ENCODE measurements at places on chromosomes 12 and 14.

GRCh38 chr12:107486140-107486892, 199.3 kb upstream of the PWP1 start:
- no peak for DNase-seq

- DNase-seq = no peak
Measured at GRCh38 chr14:104726600-104727451, 2.8 kb downstream of the ADSS1 start.

DNA sequence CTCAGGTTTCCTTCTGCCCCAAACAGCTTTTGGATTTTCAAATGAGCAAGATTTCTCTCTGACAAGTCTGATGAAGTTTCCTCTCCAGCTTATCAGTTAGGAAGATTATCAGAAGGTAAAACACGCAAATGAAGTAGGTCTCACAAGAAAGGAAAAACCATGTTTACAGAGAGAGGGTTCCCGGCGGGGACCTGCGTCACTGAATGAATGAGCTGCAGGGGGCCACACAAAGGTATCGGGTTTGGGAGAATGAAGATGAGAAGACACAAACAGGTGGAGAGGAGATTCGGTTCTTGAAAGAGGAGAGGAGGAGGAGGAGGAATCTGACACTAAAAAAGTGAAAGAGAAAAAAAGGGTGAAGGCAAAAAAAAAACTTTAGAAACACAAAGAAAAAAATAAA, 208.6 kb downstream of the CALM1 start:
- DNase-seq = no peak

DNA sequence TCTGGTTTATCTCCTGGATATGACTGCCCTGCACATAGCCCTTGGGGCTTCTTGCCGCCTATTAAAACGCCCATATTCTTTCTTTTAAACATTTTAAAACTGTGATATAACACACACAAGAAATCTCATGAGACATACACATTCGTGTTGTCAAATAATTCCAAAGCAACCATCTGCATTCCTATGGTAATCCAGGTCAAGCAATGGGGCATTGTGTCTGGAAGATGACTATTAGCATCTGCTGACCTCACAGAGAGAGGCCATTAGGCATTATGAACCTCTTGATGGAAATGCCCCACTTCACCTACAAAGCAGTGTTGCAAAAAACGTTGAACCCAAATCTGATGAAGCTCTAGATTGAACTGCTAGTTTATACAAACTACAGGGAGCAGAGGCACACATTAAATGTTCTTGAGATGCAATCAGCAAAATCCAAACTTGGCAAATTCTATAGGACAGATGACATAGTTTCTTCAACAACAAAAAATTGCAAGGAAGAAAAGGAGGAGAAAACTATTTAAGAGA, 513.8 kb upstream of the CCDC196 start:
- no peak for DNase-seq

DNA sequence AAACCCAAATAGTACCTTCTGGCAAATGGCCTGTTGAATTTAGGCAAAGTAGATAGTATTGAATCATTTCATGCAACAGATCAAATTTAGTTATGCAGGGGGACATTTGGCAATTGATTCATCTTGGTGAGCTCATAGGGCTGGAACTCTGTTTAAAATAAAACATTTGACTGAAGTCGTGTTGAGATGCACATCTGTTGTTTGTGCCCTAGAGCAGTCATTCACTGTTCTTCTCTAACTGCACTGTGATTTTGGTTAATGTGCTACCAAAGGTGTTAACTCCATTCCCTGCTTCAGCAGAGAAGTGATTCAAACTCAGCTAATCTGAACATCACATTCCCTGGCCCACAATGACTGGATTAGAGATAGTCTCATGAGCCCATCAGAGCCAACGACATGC, 44.0 kb upstream of the CSRP2 start:
- no peak for DNase-seq

DNA sequence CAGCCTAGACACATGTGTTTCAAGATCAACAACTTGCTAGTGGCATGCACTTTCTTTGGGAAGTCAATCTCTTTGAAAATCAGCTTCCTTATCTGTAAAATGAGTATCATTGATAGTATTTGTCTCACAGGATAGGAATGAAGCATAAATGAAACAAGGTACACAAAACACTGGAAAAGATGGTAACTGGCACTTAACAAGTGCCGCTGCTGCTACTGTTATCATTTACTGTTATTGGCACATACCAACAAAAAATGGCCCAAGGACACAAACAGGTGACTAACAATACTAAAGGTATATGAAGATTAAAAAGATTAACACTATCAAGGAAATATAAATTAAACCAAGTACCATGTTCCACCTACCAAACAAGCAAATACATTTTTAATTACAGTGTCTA, 20.9 kb downstream of the HNRNPC start:
- no peak for DNase-seq

DNA sequence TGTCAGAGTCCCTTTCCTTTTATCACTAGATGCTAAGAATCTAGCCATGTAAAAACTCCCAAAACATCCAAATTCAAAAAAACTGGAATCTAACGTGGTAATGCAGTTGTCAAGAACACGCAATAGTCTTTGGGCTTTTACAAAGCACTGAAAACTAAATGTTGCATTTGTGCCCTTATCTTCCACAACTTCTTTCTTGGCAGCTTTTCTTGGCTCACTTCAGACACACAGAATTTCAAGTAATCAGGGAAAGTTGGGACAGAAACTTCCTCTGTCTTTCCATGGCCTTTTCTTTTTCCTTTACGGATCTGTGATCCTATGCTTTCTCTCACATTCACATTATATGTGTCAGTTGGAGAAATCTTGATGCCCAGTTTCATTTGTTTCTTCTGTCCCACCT, 136.0 kb downstream of the CRADD start:
- peak; percentile 97 for DNase-seq

DNA sequence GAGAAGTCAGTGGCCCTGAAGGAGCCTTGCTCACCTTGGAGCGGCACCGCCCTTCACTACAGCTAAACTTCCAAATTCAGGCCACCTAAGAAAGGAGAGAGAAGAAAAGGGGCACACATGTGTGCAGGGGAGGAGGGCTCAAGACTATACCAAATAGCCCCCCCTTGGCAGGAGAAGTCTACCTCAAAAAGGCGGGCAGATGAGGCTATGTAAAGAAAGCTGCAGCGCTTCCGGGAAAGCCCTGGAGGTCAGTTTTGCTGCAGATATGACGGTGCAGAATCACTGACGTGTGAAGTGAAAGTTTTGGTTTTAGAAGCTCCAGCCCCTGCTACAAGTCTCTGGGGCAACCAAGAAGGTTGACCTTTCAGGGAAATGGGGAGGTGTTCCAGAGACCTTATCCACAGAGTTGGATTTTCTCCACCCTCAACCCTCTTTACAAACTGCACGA, 48.2 kb upstream of the PNMA1 start:
- no peak for DNase-seq

GRCh38 chr12:87305481-87305880, 723.7 kb downstream of the C12orf50 start:
- DNase-seq = no peak

GRCh38 chr14:28142400-28143015, 624.1 kb upstream of the FOXG1 start:
- DNase-seq = peak; percentile 39

DNA sequence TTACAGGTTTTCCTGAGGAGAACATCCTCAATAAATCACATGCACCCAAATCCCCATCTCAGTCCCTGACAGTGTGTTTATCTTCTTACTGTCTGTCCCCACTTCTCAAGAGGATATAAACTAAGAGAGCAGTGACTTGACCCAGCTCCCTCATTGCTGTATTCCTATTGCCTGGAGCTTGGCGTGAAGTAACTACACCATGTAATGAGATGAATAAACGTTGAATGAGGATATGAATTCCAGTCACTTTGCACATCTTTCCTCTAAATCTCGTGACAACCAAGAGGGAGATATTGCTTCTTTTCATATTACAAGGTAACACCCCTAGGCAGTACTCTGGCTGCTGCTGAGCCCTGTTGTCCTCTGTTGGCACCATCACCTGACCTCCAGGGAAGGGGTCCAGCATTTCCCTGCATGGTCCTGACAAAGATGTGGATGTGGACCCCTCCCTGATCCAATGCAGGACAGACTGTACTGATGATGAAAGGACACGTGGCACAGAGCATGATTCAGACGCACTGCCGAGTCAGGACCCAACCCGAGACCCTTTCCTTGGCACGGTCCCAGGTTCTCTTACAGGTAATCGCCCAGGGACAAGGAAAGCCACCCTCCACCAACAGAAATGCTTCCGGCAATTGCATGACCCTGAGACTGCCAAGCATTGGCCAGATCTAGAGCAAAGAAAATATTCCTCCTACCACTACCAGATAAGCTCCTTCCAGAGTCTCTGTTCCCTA, 47.7 kb upstream of the CPM start:
- DNase-seq = no peak

DNA sequence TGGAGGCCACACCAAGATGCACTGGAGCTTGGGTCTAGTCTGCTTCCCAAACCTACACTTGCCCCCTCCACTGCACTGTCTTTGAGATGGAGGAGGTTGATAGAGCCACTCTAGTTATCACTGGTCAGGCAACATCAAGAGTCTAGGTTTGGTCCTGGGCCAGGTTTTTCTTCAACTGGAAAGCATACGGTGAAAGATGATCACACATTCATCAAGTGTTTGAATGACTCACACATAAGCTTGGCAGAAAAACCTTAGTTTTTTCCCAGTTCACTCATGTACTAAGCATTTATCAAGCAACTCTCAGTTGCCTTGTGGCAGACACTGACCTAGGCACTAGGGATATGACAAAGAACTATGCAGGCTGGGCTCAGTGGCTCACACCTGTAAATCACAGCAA, 84.5 kb downstream of the PLEKHG3 start:
- DNase-seq = no peak

- DNase-seq = peak; percentile 74
Measured at GRCh38 chr12:122980183-122981035, at the start of gene ARL6IP4. ARL6IP4 (plus strand) TSS chr12:122980681; CDS start chr12:122981140, 459 bp downstream.

DNA sequence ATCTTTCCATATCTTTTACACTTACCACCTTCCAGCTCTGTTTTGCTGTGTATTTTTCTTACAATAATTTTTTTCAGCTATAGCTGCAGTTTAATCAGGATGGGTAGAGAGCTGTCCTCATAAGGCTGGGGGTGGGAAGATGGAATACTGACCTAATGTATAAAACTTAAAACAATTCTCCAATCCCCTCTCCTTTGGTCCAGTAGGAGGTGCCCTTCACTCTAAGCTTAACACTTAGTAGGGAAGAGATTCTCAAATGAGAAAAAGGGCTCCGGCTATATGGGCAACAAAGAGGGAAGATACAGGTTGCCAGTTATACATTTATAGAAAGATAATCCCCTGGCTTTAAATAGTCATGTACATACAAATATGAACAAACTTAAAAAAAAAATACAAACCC, 2.8 kb downstream of the ORMDL2 start:
- DNase-seq = no peak

GRCh38 chr12:1007994-1008393, 17.0 kb downstream of the ERC1 start:
- no peak for DNase-seq

DNA sequence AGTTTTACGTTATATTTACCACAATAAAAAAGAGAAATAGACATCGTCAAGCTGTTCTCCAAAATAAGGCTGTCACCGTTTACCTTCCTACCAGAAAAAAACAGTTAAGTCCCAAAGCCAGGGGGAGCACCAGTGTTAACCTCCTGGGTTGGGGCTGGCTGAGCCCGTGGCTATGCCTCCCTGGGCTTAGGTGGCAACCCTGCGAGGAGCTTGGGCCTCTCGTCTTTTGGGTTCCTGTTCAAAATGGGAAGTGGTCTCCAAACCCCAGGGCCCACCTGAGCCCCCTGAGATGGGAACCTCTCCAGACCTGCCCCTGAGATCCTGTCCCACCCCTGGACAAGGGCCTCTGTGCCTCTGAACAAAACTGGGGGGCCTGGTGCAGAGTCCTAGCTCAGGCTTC, 22.9 kb downstream of the PACS2 start:
- DNase-seq = no peak

DNA sequence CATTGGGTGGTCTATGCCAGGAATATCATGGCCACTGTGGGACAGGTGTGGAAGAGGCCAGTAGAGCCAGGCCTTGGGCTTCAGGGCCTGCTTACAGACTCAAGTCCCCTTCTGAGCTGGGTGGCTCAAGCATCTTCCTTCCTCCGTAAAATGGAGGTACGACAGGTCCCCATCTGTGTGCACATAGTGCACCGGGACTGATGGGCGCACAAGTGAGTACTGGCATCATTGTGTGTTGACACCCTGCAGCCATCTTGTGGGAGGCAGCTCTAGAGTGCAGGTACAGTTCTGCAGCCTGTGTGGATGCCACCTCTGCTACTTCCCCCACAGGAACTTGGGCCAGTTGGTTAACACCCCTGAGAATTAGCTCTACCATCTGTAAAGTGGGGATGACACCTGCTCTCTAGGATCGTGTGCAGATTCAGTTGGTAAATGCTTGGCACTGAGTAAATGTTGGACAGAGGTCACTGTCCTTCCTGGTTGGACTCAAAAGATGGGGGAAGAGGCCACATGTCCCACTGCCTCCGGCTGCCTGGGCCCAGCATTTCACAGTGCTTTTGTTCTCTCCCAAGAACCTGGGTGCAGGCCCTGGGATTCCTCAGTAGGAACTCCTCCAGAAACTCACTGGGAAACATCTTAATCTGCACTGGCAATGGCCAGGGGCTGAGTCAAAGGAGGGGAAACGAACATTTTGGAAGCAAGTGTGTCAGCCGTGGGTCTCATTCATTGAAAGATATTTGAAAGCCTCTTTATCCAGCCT, 70.6 kb downstream of the C14orf132 start:
- DNase-seq = no peak

DNA sequence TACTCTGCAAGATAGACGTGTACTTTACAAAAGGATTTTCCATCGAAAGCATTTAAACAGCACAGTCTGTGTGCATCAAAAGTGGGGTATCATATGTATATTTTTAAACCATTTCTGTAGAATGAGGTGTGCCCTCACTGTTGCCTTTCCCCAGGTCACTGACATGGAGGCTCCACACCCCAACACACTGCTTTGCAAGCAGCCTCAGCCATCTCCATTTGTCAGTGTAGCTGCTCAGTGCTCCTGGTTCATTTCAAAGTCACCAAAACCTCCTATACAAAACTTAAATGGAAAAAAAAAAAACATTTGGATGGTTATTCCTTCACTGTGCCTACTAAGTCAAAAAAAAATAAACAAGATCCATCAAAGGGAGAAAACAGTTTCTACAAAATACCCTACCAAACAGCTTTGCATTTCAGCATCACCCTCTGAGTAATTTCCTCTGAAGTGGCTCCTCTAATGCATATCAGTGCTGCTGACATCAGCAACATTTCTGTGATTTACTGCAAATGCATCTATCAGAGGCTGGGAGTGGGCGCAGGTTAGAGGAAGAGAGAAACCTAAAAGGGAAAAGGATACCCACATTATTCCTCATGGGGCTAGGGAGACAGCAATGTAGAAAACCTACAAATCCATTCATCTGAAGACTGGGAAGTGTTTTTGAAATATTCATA, 46.0 kb downstream of the KCNK10 start:
- no peak for DNase-seq

DNA sequence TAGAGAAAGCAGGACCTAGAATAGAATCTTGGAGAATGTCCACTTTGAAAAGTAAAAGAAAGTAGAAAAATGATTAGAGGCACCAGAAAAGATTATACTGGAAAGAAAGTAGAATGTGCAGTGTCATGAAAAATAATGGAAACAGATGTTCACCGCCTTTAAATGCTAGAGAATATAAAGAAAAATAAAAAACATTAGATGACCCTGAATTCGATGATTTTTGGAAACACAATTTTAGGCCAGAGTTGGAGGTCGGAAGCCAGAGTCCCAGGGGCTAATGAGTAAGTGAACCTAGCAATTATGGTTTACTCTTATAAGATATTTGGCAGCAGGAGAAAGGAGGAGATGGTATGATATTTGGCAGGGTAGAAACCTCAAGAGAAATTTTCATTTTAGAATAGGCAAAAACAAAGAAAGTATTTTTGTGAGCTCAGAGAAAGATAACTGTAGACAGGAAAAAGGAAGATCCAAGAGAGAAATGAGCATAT, 37.7 kb downstream of the GYS2 start:
- DNase-seq = no peak
